CD4-positive, alpha-beta T cell treated with Interleukin-15 for 4 hours (primary cell): ENCODE measurements at places on chromosomes 3 and 15.

DNA sequence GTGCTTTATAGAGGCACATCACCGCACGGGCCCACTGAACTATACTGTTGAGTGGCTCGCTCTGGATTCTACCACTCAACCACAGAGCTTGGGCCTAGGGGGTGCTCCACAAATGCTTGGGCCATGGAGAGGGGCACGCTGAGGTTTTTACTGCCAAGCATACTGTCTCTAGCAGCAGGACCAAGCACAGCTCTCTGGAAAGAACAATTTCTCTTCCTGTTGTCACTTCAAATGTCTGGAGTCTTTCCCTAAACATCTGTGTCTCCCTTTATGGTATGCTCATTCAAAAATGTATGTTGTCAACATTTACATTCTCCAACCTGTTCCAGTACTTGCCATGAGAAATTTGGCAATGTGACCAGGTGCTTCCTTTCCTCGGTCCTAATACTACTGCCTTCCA is 114.7 kb upstream of the TPM1 start:
- no peak for DNase-seq

DNA sequence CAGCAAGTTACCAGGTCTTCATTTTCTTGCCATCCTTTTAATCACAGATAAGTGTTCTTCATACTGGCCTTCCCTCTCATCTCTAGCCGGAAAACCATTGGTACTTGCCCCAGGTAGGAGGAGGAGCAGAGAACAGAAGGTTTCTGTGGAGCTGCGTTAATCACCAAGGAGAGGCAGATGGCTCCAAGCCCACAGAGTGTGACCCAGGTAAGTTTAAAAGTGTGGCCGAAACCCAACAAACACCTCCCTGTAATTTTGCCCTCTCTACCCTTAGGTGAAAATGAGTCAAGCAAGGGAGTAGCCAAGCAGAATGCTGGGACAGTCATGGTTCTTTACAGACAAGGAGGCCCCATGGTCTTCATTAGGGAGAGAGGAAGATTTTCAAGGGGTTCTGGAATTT is 37.3 kb downstream of the NFKBIZ start:
- DNase-seq: no peak

- DNase-seq: no peak
Measured at GRCh38 chr3:122921791-122922651, 105.5 kb downstream of the SEMA5B start.

DNA sequence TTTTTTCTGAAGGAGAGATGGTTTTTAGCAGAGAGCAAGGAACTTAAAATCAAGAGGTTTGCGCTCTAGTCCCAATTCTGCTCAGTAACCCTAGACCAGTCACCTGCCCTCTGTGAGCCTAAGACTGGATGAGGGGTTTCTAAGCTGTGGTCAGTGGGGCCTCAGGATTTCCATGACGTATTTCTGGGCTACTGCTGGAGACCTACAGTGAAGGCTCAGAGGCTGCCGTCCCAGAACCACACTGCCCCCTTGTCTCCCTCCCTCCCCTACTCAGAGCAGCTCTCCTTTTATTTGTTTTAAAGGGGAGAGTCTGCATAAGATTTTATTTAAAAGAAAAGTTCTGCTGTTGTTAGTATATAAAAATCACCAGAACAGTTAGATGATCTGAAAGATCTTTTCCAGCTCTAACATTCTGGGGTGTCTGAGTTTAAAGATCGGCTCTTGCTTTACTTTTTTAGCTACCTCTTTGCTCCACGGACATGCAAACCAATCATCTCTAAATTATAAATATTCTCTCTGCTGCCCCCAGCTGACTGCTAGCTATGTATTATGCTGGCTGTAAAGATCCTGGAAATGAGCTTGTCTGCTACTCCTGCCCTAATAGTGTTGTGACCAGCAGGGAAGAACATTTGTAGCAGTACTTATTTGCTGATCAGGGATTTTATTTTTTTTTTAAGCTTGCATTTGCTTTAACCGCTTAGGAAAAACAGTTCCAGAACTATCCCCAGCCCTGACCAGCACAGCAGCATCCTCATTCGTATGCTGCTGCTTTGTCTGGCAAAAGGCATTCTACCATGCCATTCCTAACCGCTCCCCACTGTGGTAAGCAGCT is 28.6 kb upstream of the NDUFB4 start:
- no peak for DNase-seq

DNA sequence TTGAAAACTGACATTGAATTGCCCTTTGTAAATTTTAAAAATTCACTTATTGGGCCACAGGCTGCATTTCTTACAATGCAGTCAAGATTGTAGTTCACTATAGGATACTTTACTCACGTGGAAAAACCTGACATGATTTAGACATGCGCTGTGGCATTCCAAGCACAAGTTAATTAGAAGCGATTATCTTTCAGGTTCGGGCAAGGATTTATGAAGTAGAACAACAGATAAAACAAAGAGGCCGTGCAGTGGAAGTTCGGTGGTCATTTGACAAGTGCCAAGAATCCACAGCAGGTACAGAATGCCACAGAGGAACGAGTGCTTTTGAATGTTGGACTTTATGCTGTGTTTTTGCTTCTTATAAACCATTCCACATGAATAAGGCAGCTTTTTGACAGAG is 37.8 kb downstream of the GPR171 start:
- DNase-seq: no peak

GRCh38 chr3:152319831-152320617 is 51.3 kb downstream of the MBNL1 start:
- no peak for DNase-seq

DNA sequence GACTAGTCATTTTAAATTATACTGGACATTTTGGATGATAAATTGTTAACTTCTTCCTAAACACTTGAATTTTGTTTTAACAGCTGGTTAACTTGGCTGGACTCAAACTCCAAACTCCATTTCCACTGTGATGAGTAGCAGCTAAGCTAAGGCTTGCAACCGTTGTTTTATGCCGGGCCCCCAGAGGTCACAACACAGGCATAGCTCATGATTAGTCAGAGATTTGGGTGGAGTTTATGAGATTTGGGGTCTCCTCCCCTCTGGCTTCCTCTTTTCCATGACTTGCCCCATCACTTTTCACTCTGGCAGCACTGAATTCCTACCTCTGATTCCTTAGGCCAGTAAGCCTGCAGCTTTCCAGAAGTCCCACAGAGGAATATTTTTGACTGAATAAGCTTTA is 12.8 kb downstream of the THAP10 start:
- DNase-seq: no peak

DNA sequence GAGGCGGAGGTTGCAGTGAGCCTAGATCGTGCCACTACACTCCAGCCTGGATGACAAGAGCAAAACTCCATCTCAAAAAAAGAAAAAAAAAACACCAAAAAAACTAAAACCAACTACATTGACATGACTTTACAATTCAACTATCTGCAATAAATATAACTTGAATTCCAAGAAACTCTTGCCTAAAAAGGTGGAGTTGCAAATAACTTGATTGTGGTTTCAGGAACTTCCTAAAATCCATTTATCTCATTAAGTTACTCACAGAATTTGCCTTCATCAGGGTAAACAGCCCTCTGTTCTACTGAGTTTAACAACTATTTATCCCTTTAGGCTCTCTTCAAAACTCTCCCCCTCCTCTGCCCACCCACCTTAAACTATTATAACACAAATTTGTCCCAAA is 2.7 kb upstream of the MAPK6 start:
- DNase-seq: no peak

GRCh38 chr3:186170516-186170915 is 61.6 kb upstream of the ETV5 start:
- no peak for DNase-seq

- DNase-seq: no peak
Measured at GRCh38 chr3:24475925-24476324, 18.7 kb downstream of the THRB start.

- DNase-seq: no peak
Measured at GRCh38 chr3:20190991-20191390, 5.0 kb upstream of the SGO1 start.

GRCh38 chr3:120604382-120604781 is 8.2 kb downstream of the NDUFB4 start:
- DNase-seq: no peak

DNA sequence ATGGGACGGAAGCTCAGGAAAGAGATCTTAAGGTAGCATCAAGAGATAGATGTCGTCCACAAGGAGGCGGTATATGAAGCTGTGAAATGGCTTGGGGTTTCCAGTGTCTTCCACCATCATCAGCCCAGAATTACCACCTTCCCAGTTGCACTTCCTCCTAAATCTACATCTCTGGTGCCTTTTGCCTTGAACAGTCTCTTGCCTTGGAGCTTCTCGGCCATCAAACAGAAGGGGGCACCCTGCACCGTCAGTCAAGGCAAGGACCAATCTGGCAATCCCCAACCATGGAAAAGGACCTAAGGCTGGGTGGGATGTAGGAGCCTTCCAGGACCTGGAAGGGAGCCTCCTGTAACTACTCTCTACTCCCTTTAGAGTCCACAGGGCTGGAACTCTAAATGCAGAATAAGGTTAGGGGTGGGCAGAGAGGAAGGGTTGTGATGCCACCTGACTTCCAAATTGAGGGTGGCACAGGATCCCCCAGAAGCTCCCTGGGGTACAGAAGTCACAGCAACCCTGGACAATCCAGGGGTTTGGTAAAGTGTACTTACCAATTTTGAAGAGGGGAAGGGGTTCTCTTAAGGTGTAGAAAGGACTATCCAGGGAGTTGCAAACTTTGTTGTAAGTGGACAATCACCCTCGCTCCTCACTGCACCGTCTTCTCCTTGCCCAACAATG is 1.0 kb upstream of the RYR3 start:
- DNase-seq: no peak

- DNase-seq: peak; percentile 79
Measured at GRCh38 chr3:196502775-196503195, 783 bp downstream of the RNF168 start.
